ENCODE measurements at places on chromosomes 7 and 10.

DNA sequence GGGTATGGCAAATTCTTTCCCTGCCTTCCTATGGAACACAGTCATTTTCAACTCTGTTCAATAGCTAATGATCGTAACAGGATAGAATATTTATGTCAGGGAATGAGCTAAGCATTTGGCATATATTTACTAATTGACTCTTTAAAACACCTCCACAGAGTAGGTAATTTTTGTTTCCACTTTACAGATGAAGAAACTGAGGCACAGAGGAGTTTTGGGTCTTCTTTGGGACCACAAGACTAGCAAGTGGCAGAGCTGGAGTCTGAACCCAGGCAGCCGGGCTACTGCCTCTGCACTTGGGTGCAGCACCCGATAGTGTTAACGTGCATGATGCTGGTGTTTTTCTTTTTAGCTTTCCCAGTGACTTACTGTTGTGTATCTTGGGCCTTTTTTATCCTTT lies 384.0 kb downstream of the SFMBT2 start:
- no peak for DNase-seq

GRCh38 chr7:32140210-32140939 lies 70.2 kb upstream of the PDE1C start:
- DNase-seq, result no peak

GRCh38 chr7:91239171-91239604 lies 25.0 kb upstream of the FZD1 start:
- DNase-seq, result no peak

- no peak for DNase-seq
Measured at GRCh38 chr7:21891291-21891690, 54.4 kb downstream of the CDCA7L start.

DNA sequence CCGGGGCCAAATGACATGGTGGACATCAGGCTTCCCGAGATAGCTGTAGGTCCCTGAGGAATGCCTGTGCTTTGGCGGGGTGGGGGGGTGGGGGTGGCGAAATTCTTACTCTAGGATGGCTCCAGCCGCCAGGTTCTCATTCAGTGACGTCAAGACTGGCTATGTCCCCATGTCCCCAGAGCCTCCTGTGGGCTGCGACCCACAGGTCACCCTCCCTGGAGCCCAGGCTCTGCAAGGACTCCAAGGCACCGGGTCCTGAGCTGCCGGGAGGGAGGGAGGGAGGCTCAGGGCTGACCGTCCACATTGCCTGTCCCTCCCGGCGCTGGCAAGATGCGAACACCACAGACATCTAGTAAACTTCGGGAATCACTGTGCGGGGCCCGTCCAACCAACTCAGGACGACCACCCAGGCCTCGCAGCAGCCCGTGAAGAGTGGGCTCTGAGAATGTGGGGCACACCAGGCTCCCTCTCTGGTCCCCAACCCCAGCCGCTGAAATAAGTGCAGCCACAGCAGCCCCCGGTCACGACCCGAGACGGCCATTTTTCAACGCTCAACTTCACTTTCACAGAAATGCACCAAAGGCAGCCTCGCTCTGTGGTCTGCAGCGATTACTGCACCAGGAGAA lies 12.6 kb downstream of the GPR146 start:
- no peak for DNase-seq

All from hepatocyte (in vitro differentiated cells).